ENCODE measurements at places on chromosomes 1 and 21.

- no peak for DNase-seq
Measured at GRCh38 chr1:150931773-150932172, 5.6 kb downstream of the SETDB1 start.

DNA sequence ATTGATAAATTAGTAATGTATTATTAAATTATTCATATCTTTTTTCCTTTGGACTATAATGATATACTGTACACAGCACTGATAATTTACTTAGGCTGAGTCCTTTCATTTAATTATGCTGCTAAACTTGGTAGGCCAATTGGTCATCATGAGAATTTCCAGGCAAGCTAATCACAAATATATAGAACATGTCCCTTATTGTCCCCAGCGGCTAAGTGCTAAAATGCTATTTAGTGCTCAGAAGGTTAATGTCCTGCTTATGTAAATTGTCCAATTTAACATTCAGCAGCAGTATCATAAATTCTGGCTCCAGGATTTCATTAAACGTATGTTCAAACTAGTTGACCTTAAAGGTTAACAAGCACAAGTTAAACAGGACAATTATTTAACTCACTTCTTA is 30.0 kb upstream of the RRP15 start:
- no peak for DNase-seq

- DNase-seq: no peak
Measured at GRCh38 chr1:237953238-237953637, 62.5 kb upstream of the ZP4 start.

DNA sequence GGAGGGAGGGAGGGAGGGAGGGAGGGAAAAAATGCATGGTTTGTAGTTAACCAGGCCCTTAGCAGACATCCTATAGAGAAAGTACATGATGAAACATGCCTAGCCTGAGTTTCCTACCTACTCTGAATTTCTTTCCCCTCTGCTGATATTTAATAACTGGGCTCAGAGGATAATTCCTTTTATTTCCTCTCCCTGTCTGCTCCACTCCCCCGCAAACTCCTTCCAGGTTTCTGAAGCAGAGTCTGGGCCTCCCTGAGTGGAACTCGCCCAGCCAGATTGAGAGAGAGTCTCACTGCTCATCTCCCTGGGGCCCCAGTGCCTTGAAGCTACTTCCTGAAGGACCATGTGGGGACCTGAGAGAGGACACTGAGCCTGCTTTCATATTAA is 111.9 kb upstream of the SLC44A3 start:
- DNase-seq: no peak

GRCh38 chr1:164473544-164473943 is 85.4 kb upstream of the PBX1 start:
- no peak for DNase-seq

Data from stimulated activated CD4-positive, alpha-beta T cell treated with anti-CD3 and anti-CD28 coated beads, Interleukin-12 subunit alpha, Interleukin-12 subunit beta, amount 100 ng/mL, for 24 hours (primary cell).